ENCODE measurements at places on chromosomes 5 and 9. TPM values are rescaled to one million over a fixed set of nuclear protein-coding genes. Genes with fewer than 3 reads are reported as not detected.

The SPATA9 gene
- 0.39 TPM for total RNA-seq

The TXNDC8 gene
- total RNA-seq, result not detected

The AFF4 gene
- total RNA-seq, result 31.9 TPM

The PCDHB2 gene
- 1.7 TPM for total RNA-seq

The HSPB3 gene
- not detected for total RNA-seq

The OMD gene
- total RNA-seq, result not detected

The PCDHAC1 gene
- not detected for total RNA-seq

The OR1J2 gene
- not detected for total RNA-seq

The CCL21 gene
- total RNA-seq, result 0.53 TPM

The GRXCR2 gene
- total RNA-seq, result not detected

The HRH2 gene
- not detected for total RNA-seq

The GFI1B gene
- not detected for total RNA-seq

The INSYN2B gene
- 34.2 TPM for total RNA-seq

The PDGFRB gene
- 0.69 TPM for total RNA-seq

All from mammary microvascular endothelial cell (primary cell).